Activated CD8-positive, alpha-beta T cell treated with anti-CD3 and anti-CD28 coated beads, Interleukin-2, amount 10 ng/mL, durations not matched to agents 7 days and 5 days (primary cell): ENCODE measurements at places on chromosomes 2 and 18. TPM values are rescaled to one million over a fixed set of nuclear protein-coding genes. Genes with fewer than 3 reads are reported as not detected.

Gene CD8B
- total RNA-seq: 439 TPM

- no peak for DNase-seq
Measured at GRCh38 chr18:9861157-9861556, 24.6 kb upstream of the TXNDC2 start.

Gene CCBE1
- not detected for total RNA-seq

DNA sequence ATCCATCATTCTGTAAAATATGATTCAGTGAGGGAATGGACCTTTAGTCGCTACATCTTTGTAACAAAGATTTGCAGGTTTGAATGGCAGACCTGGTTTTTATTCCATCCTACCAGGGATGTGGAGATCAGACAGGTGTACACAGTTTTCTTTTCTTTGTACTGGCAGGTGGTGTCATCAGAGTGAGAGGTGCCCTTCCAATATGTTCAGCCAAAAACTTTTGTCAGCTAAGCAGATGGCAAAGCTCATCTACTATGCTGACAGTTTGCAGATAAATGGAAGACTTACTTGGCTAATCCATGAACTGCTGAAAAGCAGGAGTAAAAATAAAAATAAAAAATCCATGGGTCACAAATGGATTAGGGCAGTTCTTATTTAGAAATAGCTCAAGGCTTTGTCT, 185.5 kb upstream of the DOK6 start:
- no peak for DNase-seq

Gene HOXD1
- total RNA-seq: not detected

- no peak for DNase-seq
Measured at GRCh38 chr18:63083020-63083531, 236.5 kb downstream of the BCL2 start.

Gene IL36G
- total RNA-seq: not detected

Gene ANKRD30B
- total RNA-seq: not detected

DNA sequence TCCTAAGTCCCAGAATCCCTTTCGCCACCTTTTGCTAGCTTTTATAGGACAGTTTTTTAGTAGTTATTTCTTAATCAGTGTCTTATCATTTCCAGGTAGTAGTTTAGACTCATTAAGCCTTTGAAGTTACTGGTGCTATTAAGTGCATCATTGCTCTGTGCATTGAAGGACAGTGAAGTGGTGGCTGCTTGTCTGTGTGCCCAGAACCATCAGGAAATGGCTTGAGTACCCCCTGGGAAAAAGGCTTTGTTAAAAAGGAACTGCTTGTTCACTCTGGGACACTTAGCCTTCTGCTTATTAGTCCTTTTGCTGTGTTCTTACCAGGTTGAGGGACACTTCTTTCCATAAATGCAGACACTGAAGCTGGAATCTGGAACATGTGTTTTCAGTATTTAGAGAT, 30.0 kb downstream of the DTNA start:
- DNase-seq: no peak

GRCh38 chr2:36392571-36393255, 37.1 kb downstream of the CRIM1 start:
- DNase-seq: no peak

GRCh38 chr2:108825254-108825653, 38.7 kb downstream of the CCDC138 start:
- DNase-seq: no peak

Gene DUSP19
- 0.68 TPM for total RNA-seq

DNA sequence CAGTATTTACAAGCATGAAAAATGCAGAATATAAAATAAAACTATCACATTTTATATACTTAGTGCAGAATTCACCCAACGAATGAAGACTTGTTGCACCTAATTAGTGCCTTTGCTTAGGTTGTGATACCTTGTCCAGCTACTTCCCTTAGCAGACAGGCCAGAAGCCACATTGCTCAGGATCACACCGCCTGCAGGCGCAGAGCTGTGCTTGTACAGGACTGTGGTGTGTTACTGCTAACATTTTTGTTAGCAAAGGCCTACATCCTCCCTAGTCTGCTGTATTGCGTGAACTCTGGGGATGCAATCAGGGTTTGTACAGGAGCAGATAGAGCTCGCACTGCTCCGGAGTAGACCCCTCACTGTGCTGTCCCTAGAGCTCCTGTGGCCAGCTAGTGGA, 336.9 kb downstream of the CBLN2 start:
- DNase-seq: no peak

Gene IL1F10
- not detected for total RNA-seq

- no peak for DNase-seq
Measured at GRCh38 chr2:28045676-28046351, 155.3 kb downstream of the BABAM2 start.

- DNase-seq: peak; percentile 23
Measured at GRCh38 chr18:47595831-47596501, 334.5 kb downstream of the SMAD2 start.

Gene PAX8
- 0.21 TPM for total RNA-seq

Gene DYSF
- 4.7 TPM for total RNA-seq

DNA sequence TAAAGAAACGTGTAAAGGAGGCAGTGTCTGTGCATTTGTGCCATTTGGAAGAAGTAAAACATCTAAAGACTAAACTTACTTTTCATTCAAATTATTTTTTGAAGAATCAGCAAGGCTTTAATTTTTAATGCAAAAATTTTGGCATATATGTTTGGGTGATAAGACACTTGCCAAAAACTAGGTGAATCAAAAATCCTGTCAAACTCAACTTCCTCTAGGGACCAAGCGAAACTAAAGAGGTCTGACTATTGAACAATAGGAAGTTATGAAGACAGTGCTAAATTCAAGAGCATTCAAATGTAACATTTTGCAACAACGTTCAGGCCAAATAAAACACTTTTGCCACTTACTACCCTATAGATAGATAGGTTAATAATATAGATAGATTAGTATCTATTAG, 306.1 kb downstream of the NOL4 start:
- no peak for DNase-seq

DNA sequence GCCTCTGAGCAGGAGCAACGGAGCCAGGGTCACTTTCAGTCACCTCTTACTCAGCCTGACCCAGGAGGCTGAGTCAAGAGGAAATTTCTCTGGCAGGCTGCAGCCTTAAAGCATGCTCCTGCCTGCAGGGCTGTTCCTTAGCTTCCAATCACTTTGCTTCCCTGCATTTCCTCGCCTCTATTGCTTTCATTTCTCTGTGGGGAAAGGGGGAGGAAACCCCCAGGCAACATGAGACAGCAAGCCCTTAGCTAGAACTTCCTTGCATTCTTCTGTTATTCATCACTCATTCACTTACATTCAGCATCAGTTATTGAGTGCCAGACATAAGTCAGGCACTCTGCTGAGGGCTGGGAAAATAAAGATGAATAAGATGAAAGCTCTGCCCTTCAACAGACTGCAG, 13.0 kb downstream of the XDH start:
- DNase-seq: no peak

DNA sequence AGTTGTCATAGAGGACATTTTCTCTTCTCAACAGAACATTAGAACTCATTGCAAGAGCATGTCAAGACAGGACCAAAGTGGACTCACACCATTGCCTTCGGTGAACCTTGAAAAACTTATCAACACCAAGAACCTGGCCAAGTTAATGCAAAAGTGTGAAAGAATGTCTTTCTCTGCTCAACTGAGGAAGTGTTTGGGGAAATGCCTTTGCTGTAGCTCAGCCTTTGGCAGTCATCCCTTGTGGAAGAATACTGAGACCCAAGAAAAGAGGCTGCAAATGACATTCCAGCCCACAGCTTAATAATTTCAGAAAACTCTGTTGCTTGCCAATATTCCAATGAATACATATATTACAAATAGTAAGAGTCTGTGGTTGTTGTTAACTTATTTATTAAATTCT, 728.8 kb upstream of the PIK3C3 start:
- DNase-seq: no peak

DNA sequence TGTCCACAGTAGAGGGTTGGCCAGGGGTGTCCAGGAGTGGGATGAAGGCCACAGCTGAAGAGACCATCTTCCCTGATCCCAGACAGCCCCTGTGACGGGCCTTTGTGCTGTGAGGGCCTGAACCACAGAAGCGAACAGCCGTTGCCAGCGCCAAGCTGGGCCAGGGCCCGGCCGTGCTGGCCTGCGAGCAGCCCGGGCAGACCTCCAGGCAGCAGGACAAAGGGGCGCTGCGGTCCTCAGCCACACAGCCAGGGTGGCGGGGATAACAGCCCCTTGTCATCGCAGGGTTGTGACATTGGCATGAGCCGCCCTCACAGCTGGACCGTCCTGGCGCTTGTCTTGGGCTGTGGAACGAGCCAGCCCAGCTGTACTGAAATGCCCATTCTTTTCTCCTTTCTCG, 161.1 kb downstream of the FAM210A start:
- no peak for DNase-seq

GRCh38 chr2:128172191-128172590, 81.2 kb downstream of the UGGT1 start:
- no peak for DNase-seq

Gene CGREF1
- 0.94 TPM for total RNA-seq

Gene PTPRN
- total RNA-seq: not detected

- no peak for DNase-seq
Measured at GRCh38 chr2:229861431-229861830, 60.4 kb downstream of the TRIP12 start.

Gene STPG4
- not detected for total RNA-seq

Gene CHMP1B
- 21.1 TPM for total RNA-seq

GRCh38 chr2:98020516-98020915, 24.8 kb upstream of the TMEM131 start:
- DNase-seq: no peak
